ENCODE measurements at places on chromosomes 12 and 14.

DNA sequence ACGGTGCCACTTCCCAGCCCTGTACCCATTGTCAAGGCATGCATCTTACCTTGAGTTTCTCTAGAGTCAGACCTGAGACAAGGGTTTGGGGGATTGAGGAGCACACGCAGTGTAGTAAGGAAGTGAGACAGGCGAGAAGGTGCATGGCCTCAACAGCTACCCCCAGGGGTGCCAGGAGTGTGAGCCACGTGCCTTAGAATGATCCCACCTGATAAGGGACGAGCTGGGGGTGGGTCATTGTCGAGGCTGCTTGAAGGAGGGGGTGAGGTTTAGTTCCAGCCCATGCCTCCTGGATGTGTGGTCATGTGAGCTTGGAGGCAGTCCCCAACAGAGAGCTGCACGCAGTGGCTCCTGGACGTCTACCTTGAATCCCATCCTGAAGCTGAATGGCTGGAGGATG lies 320.5 kb downstream of the VRK1 start:
- DNase-seq = no peak

- no peak for DNase-seq
Measured at GRCh38 chr12:5407034-5407856, 24.7 kb upstream of the NTF3 start.

DNA sequence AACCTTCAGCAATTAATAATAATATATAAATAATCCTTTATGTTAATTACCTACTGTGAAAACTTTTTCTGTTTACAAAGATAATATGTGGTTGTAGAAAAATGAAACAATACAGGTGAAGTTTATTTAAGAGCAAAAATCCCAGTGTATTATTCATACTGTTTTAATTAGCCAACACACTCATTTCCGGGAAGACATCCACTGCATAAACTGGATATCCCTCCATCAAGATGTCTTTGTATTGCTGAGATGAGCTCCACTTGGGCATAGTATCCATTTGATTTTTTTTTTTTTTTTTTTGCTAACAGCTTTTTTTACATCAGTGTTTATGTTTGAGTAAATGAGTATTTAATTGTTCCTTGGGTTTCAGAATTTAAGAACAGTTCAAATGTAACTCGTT lies 13.7 kb upstream of the DERA start:
- DNase-seq = no peak

DNA sequence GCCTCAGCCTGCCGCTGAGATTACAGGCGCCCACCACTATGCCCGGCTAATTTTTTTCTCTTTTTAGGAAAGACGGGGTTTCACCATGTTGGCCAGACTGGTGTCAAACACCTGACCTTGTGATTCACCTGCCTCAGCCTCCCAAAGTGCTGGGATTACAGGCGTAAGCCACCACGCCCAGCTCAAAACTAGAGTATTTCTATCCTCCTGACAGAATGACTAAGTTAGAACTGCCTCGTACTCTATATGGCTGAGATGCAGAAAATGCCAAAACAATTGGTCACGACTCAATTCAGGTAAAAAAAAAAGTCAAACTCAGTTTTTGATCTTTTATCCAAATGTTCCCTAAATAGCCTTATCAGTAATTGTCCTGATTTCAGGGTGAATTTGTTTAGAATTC lies 11.1 kb downstream of the AKAP5 start:
- no peak for DNase-seq

DNA sequence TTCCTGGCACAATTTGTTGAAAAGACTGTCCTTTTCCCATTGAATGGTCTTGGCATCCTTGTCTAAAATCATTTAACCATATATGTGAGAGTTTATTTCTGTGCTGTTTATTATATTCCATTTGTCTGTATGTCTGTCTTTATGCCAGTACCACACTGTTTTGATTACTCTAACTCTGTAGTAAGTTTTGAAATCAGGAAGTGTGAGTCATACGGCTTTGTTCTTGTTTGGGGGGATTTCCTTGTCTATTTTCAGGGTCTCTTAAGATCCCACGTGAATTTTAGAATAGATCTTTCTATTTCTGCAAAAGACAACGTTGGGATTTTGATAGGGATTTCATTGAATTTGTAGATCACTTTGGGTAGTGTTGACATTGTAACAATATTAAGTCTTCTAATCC lies 88.5 kb downstream of the MYRFL start:
- DNase-seq = no peak

DNA sequence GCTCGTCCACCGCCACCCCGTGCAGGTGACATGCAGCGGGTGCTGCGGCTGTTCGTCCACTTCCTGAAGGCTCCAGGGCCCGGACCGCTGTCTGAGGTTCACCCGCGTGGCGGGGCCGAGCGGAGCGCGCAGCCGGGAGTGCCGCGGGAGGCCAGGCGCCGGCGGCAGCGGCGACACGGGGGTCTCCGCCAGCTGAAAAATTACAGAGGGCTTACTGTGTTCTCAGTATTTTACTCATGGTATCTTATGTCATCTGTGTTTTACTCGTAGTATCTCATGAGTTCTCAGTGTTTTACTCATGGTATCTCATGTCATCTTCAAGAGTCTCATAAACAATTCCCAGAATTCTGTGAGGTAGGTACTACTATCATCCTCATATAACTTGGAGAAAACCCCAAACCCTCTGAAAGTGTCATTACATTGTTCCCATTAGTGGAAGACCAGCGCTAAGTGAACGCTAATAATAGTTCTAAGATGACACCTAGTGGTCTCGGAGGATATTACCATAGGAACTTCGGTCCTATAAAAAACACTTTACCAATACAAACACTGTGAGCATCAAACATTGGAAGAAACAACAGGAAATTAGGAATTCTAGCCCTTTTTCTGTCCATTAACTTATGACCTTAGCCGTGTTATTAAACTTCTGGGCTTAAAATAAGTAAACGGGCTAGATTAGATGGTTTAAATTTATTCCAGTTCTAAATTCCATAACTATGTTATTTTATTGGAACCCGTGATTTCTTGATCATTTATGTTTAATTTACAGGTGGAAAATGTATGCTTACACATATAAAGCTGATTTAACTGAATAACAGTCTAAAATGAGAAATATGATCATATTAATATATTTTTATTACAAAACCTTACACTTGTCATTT lies 32.4 kb downstream of the AK7 start:
- no peak for DNase-seq

- no peak for DNase-seq
Measured at GRCh38 chr12:118312578-118312977, 60.1 kb downstream of the TAOK3 start.

GRCh38 chr12:112160611-112161010 lies 35.3 kb downstream of the TRAFD1 start:
- no peak for DNase-seq

- DNase-seq = no peak
Measured at GRCh38 chr12:94982456-94982855, 21.0 kb downstream of the NDUFA12 start.

- no peak for DNase-seq
Measured at GRCh38 chr12:111068290-111068689, 147.9 kb upstream of the MYL2 start.

DNA sequence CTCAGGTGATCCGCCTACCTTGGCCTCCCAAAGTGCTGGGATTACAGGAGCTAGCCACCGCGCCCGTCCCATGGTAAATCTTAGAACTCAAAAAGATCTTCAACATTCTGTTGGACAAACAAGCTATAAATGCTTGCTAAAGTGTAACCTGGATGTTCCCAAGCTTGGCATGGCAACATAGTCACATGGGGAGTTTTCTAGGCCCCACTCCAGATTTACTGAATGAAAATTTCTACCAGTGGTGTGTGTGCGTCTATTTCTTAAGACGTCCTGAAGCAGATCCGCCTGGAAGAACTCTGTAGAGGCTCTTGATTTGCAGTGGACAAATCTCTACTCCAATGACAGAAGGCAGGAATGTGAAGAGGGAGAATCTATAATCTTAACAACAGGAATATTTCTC lies 59.9 kb downstream of the ZFYVE21 start:
- DNase-seq = no peak

DNA sequence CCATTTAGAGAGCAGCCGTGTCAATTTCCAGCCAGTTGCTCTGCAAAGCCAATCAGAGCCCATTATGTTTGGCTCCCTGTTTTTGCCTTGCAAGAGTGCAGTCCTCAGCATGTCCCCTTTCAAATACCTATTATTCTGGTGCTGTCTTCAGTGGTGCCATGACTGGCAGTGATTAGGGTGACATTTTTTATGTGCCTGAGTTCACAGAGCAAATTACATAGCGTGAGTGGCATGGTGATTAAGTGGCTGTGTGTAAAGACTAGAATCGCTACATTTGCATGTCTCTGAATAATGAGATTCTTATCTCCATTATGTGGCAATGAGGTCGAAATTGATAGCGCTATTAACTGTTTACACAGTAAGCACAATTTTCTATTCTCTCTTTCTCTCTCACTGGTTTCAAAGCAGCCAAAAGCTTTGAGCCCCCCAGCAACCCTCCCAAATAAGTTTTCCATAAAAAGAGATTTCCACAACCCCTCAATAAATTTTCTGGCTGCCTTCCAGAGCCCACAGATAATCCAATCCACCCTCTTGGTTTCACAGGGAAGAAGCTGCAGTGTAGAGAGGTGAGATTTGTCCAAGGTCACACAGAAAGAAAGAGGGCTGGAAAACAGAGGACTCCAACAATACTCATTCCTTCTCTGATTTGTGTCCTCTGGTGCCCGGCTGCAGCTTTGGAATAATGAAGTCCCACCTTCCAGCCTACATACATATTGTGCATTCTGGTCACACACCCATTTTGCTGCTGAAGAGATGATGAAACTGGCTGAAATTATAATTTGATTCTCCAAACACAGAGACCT lies 58.8 kb upstream of the NUDT4 start:
- DNase-seq = no peak

DNA sequence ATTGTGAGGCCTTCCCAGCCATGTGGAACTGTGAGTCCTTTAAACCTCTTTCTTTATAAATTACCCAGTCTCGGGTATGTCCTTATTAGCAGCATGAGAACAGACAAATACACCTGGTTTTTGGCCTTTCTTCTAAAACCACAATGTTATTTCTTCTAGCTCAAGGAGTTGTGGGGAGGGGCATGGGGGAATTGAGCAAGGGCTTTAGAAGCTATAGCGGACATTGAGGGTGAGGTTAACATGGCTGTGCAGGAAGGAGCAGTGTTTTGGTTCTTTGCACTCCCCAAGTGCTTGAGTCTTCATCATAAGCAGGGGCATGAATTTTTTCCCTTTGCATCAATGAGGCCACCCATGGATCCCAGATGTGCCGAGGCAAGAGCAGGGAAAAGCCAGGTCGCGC lies 86.8 kb downstream of the SPRING1 start:
- DNase-seq = no peak

DNA sequence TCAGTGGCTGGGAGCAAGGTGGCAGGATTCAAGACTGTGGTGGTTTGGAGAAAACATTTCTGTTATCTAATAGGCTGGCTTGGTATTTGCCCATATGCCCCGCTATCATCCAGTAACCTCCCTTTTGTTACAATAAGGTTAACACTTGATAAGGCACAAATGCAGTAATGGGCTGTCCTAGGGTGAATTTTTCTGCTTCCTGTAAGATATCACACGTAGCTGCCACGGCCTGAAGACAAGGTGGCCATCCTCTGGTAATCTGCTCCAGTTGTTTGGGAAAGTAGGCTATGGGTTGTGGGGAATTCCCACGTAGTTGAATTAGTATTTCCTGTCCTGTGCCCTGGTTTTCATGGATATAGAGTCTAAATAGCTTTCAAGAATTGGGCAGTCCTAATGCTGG lies 23.1 kb downstream of the ANG start:
- DNase-seq = no peak

DNA sequence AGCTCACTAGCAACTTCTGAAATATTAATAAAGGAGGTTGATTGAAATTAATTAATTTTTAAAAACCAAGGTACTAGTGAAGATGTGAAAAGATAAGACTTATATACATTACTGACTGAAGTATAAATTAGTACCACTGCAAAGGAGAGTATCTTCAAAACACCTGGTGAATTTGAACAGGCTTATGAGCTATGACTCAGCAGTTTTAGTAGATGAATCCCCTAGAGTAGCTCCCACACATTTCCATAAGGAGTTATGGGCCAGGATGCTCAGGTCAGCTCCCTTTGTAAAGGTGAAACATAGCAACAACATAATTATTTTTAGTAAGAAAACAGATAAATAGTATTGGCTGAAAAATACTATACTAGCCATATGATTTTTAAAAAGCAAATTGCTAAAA lies 218.6 kb downstream of the SYT1 start:
- no peak for DNase-seq

GRCh38 chr12:17528394-17528793 lies 561.6 kb downstream of the RERGL start:
- no peak for DNase-seq

GRCh38 chr12:25245491-25245890 lies 5.2 kb downstream of the KRAS start:
- no peak for DNase-seq

- no peak for DNase-seq
Measured at GRCh38 chr14:24948261-24948847, 101.6 kb downstream of the STXBP6 start.

GRCh38 chr14:98953551-98954348 lies 318.2 kb downstream of the BCL11B start:
- no peak for DNase-seq

GRCh38 chr12:4217091-4217490 lies 56.5 kb upstream of the CCND2 start:
- DNase-seq = no peak

DNA sequence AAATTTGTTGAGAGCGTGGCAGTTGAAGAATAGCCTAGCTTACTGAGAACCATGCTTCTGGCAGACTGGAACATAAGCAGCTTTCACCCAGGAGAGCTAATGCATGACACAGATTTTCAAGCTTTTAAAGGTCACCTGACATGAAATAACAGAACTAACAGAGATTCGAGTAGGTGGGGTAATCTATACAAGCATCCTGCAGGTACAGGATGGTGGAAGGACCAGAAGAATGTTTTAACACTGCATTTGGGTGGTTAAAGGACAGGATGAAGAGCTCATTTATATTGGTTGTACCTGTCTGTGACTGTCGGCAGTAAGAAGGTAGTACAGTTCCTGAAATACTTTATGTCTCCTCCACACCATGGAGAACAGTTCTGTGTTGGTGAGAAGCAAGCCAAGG lies 8.9 kb downstream of the PELI2 start:
- no peak for DNase-seq

- no peak for DNase-seq
Measured at GRCh38 chr14:34678306-34678705, 36.1 kb downstream of the CFL2 start.

- DNase-seq = no peak
Measured at GRCh38 chr14:34078117-34078743, 127.4 kb upstream of the EGLN3 start.
